ENCODE measurements at places on chromosomes 16 and 17.

- DNase-seq, result peak; percentile 60
Measured at GRCh38 chr16:51464996-51465395, 313.9 kb upstream of the SALL1 start.

- DNase-seq, result no peak
Measured at GRCh38 chr17:72862276-72862999, 230.1 kb downstream of the SLC39A11 start.

GRCh38 chr17:6831661-6832263 is at the start of gene TEKT1:
TEKT1 (minus strand) TSS chr17:6831729; CDS start chr17:6830376, 1,353 bp downstream.
- peak; percentile 9 for DNase-seq

DNA sequence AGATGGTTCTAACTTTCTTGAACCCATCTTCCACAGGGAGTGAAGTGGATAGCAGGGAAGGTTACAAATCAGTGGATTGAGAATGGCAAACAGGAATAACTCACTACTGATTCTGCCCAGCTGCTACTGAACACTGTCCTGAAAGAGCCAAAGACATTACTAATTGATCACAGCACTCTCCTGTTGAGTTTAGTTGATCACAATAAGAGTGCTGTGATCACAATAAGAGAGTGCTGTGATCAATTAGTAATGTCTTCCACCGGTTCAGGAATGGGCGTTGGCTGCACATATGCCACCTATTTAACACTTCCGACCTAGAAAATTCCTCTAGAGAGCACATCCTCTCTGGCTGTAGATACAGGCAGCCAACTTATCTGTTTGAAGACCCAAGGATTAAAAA is 11.4 kb downstream of the CFAP97D1 start:
- no peak for DNase-seq

- no peak for DNase-seq
Measured at GRCh38 chr16:55435387-55435786, 43.6 kb upstream of the MMP2 start.

DNA sequence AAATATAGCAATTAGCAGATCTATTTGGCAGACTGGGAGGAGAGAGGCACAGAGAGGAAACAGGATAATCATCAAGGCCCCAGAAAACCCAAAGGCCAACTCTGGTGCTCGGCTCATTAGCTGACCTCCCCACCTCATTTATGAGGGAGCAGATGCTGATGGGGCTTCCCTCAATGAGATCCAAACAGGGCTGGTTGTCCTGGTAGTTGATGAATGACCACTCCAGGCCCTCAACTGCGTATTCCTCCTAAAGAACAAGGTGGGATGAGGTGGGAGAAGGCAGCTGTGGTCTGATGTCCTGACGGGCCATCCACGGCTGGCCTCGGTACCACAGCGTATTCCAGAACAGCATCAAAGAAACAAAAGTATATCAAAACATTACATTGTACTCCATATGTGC is 20.8 kb downstream of the ZNHIT3 start:
- DNase-seq, result no peak

GRCh38 chr17:50559674-50560184 is 786 bp upstream of the CACNA1G start:
- no peak for DNase-seq

GRCh38 chr17:66704858-66705520 is 129.9 kb upstream of the CACNG5 start:
- no peak for DNase-seq

- no peak for DNase-seq
Measured at GRCh38 chr16:30359871-30360170, 4.7 kb upstream of the CD2BP2 start.

GRCh38 chr16:16109453-16110110 is 113.7 kb downstream of the ABCC6 start:
- no peak for DNase-seq

- no peak for DNase-seq
Measured at GRCh38 chr17:32621612-32622312, 135.0 kb downstream of the CDK5R1 start.

DNA sequence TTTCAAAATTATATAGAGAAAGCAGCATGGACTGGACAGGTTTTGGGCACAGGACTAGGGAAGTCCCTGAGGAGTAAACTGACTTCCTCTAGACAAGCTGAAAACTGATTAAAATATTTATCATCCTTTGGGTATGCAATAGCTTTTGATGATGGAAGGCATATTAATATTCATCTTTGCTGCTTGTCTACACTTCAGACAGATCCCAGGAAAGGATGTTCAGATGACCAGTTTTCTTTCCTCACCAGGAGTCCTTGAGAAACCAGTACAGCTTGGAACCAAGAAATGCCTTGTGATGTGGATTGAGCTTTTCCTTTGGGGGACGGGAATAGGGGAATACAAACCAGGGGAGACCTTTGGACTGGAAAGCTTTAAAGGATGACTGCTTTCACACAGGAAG is 195.5 kb downstream of the FTO start:
- no peak for DNase-seq

- no peak for DNase-seq
Measured at GRCh38 chr17:16932156-16932555, 39.8 kb downstream of the TNFRSF13B start.

DNA sequence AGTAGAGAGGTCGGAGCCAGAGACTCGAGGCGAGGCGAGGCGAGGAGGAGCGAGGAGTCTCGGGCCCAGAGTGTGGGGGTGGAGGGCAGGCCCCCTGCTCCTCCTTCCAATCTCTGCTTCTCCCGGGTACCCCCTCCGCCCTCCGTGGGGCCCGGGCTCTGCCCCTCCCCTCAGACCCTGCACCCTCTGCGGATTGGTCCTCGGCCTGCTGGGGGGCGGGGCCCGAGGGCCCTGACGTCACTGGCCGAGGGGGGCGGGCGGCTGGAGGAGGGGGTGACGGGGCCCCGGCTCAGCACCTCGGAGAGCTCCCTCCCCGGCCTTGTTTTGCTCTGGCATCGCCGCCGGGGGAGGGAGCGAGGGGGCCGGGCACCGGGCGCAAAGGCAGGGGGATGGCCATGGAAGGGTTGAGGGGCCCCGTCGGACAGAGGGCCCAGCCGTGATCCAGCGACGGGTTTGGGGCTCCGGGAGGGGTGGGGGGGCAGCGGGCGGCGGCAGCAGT is at the start of gene RUNDC3A:
RUNDC3A (plus strand) TSS at position 282 of the 499 bp plus-strand sequence. CDS start 232 bp downstream, outside the sequence.
- DNase-seq, result no peak

DNA sequence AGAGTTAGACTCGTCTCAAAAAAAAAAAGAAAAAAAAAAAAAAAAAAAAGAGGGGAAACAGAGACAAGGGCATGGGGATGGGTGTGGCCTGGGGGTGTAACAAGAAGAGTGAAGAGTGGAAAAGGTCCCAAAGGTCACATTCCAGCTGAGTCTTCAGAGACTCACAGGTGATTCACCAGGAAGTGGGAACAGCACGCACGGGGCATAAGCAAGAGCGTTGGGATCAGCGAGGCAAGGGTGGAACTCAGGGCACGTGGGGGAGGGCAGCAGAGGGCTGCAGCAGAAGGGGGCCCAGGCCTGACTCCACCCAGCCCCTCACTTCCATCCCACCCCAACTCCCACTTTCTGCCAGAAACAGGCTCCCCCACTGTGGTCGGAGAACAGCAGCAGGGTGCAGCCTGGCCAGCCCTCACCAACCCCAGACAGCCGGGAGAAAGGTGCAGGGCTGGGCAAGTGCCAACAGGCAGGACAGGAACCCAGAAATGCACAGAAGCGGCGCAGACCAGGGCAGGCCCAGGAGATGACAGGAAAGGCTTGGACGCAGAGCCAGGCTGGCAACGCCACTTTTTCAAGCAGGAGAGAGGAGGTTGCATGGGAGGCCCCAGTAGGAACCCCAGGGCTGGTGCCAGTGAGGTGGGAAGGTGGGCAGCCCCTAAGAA is 3.3 kb downstream of the MEAK7 start:
- DNase-seq, result no peak

DNA sequence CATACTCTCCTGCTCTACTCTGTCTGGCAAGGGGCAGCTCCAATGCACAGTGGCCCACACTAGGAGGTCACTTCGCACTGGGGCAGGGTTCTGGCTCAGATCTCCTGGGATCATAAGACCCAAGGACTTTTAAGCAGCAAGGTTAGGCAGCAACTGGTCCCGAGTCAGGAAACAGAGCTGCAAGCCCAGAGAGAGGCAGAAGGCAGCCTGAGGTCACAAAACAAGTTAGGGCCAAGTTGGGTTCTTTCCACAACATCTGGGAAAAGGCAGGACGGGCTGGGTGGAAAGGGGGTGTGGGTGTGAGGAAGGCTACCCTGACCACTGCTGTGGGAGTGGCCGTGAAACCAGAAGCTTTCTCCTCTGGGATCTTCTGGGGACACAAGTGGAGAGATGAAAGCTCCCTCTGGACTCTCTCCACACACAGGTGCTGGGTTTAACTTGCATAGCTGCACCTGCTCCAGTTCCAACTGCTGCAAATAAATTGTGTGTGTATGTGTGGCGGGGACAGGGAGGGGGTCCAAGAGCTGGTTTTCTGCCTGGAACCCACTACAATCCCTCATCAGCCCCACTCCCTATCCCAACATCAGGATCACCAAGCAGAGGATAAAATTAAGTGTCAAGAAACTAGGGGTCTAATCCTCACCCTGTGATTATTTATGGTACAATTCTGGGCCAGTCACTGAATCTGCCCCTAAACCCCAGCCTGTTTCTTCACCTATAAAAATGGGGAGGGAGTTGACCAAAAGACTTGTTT is 8.0 kb upstream of the TSPOAP1 start:
- DNase-seq, result peak; percentile 28

DNA sequence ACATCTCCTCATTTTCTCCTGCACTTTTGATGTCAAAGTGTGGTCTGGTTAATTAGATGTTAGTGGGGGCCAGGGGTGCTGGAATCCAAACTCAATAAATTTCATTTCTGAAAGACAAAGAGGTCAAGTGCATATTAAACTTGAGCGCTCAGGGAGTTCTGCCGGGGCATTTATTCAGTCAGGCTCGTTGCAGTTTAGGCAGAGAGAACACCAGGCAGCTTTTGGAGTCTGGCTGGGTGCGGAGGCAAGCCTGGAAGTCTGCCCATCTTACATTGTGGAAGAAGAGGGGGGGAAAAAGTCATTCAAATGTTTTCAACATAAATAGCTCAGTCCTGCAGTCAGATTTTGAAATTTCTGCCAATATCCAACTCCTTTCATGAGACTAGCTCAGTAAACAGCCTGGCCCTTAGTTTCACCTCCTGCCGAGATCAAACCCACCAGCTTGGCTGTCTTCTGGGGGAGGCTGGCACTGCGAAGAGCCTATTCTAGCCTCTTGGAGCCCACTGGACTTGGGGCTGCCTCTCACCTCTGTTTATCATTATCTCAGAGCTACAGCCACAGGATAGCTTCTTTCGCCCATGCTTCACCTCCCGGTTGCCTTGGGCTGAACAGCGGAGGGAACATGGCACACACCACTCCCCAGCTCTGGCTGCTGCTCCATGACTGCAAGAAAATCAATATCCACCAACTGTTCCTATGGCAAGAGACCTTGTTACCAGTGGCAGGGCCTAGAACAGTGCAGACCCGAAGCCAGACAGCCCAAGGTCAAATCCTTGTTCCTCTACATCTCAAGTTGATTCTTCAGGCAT is 177.4 kb upstream of the CDH5 start:
- DNase-seq, result no peak

- DNase-seq, result no peak
Measured at GRCh38 chr16:7938175-7938574, 605.5 kb downstream of the RBFOX1 start.
